Natural killer cell treated with Interleukin-12 subunit alpha and Interleukin-12 subunit beta and Interleukin-15 and Interleukin-18, amount 100 ng/mL, for 72 hours (primary cell): ENCODE measurements at places on chromosomes 4 and X. TPM values are rescaled to one million over a fixed set of nuclear protein-coding genes. Genes with fewer than 3 reads are reported as not detected.

- no peak for DNase-seq
Observed at GRCh38 chr4:161252520-161253141, 911.2 kb downstream of the FSTL5 start.

GRCh38 chr4:184406958-184407391 lies 67.4 kb downstream of the IRF2 start:
- no peak for DNase-seq

- no peak for DNase-seq
Observed at GRCh38 chr4:25590171-25590570, 65.5 kb upstream of the SLC34A2 start.

GRCh38 chr4:30537456-30537855 lies 182.7 kb upstream of the PCDH7 start:
- DNase-seq, result no peak

- DNase-seq, result no peak
Observed at GRCh38 chr4:155973639-155974475, 20.2 kb upstream of the CTSO start.

DNA sequence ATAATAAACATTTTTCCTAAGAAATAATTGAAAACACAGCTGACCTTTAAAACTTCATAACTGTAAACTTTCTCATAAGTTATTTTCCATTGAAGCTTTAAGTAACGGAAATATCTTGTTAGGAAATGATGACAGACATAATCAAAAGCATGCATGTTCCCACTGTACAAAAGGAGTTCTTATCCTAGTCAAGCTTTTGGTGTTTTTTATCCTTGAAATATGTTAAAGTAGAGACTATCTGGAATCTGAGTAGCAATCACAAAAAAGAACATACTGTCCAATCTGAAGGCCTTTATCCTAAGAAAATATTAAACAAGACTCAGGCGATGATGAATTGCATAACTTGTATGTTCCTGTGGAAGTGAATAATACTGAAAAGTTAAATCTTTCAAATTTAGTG lies 14.4 kb downstream of the GEMIN8 start:
- DNase-seq, result no peak

DNA sequence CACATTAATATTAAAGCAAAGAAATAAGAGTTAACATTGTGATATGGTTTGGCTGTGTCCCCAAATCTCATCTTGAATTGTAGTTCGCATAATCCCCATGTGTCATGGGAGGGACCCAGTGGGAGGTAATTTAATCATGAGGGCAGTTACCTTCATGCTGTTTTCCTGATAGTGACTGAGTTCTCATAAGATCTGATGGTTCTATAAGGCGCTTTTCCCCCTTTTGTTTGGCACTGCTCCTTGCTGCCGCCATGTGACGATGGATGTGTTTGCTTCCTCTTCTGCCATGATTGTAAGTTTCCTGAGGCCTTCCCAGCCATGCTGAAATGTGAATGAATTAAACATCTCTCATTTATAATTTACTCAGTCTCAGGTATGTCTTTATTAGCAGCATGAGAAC lies 153.8 kb upstream of the GALNT7 start:
- no peak for DNase-seq

GRCh38 chr4:54767376-54767775 lies 109.6 kb downstream of the KIT start:
- no peak for DNase-seq

DNA sequence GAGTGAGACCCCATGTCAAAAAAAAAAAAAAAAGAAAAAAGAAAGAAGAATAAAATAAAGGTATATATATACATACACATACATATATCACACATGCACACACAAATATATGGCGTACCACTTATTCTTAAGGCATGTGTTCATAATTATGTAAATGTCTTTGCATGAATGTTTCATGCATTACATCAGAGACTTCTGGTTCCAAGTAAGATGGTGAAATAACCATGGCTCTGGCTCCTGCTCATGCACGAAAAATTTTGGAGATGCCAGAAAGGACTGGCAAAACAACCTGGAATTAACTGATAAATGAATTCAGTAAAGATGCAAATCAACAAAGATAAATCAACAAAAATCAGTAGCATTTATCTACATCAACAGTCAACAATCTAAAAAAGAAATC lies 19.7 kb upstream of the FHIP1A start:
- DNase-seq, result no peak

- no peak for DNase-seq
Observed at GRCh38 chr4:79923281-79923680, 149.7 kb downstream of the ANTXR2 start.

DNA sequence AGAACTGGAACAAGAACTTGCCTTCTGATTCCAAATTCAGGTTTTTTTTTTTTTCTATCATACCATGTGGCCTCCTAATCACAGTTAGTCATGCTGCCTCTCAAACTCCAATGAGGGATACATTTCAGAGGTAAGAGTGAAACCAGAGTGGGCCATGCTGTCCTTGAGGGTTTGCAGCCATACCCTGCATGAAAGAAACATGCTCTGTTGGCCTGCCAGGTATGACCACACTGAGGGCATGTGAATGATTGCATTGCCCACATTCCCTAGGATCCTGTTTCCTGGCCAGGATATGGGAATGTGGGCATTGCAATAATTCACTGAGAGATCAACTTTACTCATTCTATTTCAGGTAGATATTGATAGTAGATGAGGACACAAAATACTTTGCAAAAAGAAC lies 56.4 kb upstream of the DDIT4L start:
- no peak for DNase-seq

- no peak for DNase-seq
Observed at GRCh38 chr4:27239641-27240040, 379.0 kb downstream of the STIM2 start.

GRCh38 chr4:173489514-173489913 lies 40.5 kb downstream of the HAND2 start:
- no peak for DNase-seq

- DNase-seq, result no peak
Observed at GRCh38 chr4:168409089-168409801, 71.0 kb downstream of the DDX60L start.

- no peak for DNase-seq
Observed at GRCh38 chr4:10832806-10833628, 148.4 kb upstream of the CLNK start.

DNA sequence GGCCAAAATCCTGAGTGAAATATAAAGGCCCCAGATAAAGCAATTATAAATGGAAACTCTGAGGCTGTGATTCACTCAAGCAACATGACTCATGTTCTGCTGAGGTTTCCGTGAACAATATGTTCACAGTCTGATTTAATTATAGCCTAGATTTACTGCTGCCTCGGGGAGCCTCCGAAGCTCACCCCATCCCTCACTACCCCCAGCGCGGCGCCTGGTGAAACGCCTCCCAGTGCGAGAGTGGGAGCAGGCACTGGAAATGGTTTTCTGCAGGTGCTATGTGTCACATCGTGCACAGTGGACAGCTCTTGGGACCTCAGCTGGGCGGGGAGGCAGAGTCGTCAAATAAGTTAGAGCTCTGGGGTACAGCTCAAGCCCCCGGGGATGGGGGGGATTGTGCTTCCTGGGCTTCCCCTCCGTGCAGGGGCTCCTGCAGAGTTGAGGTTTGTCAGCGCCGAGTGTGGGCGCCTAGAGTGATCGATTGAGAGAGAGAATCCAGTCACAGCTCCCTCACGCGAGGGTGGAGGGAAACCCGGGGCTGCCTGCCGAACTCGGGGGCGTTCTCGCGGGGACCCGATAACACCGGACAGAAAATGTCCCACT lies 110.6 kb downstream of the PHKA2 start:
- no peak for DNase-seq

DNA sequence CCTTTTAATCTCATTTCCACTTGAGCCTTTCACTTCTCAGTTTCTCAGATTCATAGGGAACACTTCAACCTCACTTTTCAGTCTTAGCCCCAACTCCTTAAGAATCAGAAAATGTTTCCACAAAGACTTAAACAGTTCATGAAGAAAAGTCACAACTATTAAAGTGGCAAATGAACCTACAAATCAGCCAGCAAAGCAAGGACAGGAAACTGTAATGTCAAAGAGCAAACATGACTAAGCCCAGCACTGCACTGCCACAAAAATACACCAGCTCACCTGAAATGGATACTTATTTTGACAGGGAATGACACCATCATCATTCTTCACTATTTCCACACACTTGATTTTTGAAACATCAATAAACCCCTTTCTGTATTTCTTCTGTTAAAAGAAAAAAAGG lies 41.8 kb upstream of the TXK start:
- no peak for DNase-seq

- no peak for DNase-seq
Observed at GRCh38 chrX:1581132-1581531, 10.3 kb upstream of the AKAP17A start.

GRCh38 chrX:120514236-120514635 lies 45.1 kb upstream of the LAMP2 start:
- no peak for DNase-seq

DNA sequence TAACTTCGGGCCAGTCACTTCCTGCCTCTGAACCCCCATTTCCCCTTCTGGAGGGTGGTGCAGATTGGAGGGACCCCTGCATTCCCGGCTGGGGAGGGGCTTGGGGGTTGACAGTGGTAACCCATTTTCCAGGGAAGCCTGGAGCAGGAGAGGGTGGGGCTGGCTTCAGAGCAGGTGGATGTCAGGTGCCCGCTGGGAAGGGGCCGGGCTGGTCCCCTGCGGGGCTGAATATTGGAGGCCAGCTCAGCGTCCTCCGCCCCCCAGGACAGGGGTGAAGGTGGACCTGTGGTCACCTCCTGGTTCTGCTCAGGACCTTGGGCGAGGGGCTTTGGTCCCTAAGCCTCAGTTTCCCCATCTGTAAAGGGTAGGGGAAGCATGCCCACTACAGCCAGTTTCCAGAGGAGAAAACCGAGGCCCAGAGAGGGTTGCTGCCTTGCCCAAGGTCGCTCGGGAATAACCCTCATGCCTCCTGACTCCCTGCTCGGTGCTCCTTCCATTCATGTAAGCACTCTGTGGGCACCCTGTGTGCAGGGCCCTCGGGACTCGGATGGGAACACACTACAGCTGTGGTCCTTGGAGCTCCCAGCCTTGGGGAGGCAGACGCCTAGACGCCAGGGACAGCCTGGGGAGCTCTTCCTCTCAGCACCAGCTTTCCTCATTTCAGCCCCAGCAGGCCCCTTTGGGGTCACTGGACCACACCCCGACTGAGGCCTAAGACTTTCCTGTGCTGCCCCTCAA lies 683 bp downstream of the MAN2B2 start:
- DNase-seq, result no peak

GRCh38 chrX:118212817-118213183 lies 96.2 kb upstream of the KLHL13 start:
- DNase-seq, result no peak

GRCh38 chrX:143873343-143873742 lies 10.5 kb upstream of the UBE2NL start:
- no peak for DNase-seq

GRCh38 chrX:12480956-12481355 lies 310.3 kb upstream of the PRPS2 start:
- DNase-seq, result no peak

DNA sequence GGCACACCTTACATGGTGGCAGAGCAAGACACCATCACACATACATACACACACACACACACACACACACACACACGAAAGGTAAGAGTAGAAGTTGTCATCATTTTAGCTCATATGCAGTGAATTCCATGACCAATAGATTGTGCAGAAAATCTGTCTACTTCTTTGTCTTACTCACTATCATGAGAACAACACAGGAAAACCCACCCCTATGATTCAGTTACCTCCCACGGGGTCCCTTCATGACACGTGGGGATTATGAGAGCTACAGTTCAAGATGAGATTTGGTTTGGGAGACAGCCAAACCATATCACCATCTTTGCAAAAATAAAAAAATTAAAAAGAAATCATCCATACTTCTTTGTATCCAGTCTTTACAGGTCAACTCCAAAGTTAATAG lies 221.1 kb downstream of the BMPR1B start:
- no peak for DNase-seq

GRCh38 chrX:23570674-23571343 lies 96.5 kb upstream of the PRDX4 start:
- no peak for DNase-seq

- DNase-seq, result no peak
Observed at GRCh38 chr4:15501941-15502340, 32.3 kb downstream of the CC2D2A start.

- no peak for DNase-seq
Observed at GRCh38 chr4:128393101-128393704, 105.6 kb upstream of the PGRMC2 start.

- DNase-seq, result no peak
Observed at GRCh38 chr4:156832886-156833285, 138.7 kb downstream of the PDGFC start.

GRCh38 chr4:173146456-173146855 lies 22.2 kb upstream of the GALNT7 start:
- no peak for DNase-seq

- no peak for DNase-seq
Observed at GRCh38 chr4:41750626-41751448, 2.3 kb upstream of the PHOX2B start.

GRCh38 chr4:15063341-15063740 lies 61.1 kb downstream of the CPEB2 start:
- no peak for DNase-seq

GRCh38 chr4:118034053-118034785 lies at the start of gene NDST3:
NDST3 (plus strand) TSS chr4:118034486; CDS start chr4:118053911, 19,425 bp downstream.
- no peak for DNase-seq

GRCh38 chr4:67575232-67576058 lies 16.9 kb downstream of the STAP1 start:
- no peak for DNase-seq

DNA sequence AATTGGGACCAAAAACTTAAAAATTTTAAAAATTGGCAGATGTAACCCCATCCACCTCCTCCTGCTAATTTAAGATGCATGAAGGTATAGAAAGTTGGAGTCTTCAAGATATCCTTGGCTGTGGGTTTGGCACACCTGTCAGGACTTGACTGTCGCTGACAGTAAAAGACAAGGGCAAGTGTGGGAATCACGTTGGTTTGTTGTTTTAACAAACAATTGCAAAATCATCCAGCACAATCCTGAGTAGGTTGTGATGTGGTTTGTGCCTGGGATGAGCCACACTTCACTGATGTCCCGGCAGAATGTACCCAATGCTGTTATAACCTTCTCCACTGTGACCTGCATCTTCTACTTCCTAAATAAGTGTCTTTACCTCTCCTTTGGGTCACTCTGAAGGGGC lies 24.0 kb downstream of the HOPX start:
- no peak for DNase-seq

- DNase-seq, result no peak
Observed at GRCh38 chrX:132662844-132663243, 174.0 kb upstream of the MBNL3 start.

GRCh38 chr4:176611381-176611780 lies 181.3 kb downstream of the VEGFC start:
- no peak for DNase-seq

The GPR173 gene
- not detected for total RNA-seq

The ARX gene
- total RNA-seq, result not detected

The GUCY1A1 gene
- total RNA-seq, result 0.64 TPM

The MAGEE2 gene
- not detected for total RNA-seq

The CD38 gene
- total RNA-seq, result 94.7 TPM

The SOWAHD gene
- not detected for total RNA-seq

The TMPRSS11A gene
- total RNA-seq, result not detected

The PPEF1 gene
- total RNA-seq, result not detected

The SATL1 gene
- total RNA-seq, result not detected

The TLR1 gene
- 15.5 TPM for total RNA-seq

The MTTP gene
- total RNA-seq, result not detected

The SYTL5 gene
- total RNA-seq, result not detected

The DDX53 gene
- not detected for total RNA-seq

The SERTM2 gene
- total RNA-seq, result not detected

The CWH43 gene
- not detected for total RNA-seq
